Activated CD4-positive, alpha-beta T cell treated with anti-CD3 and anti-CD28 coated beads for 36 hours (primary cell): ENCODE measurements at places on chromosomes 1 and 21. TPM values are rescaled to one million over a fixed set of nuclear protein-coding genes. Genes with fewer than 3 reads are reported as not detected.

The FBLIM1 gene
- total RNA-seq, result not detected

The ITGB2 gene
- total RNA-seq, result 250 TPM

The TRIM46 gene
- 6.9 TPM for total RNA-seq

The AMY1B gene
- not detected for total RNA-seq

The HSF2BP gene
- 1.6 TPM for total RNA-seq

The NFIA gene
- total RNA-seq, result 3.0 TPM

The CSF3R gene
- 0.41 TPM for total RNA-seq

The ZNF648 gene
- total RNA-seq, result not detected

The VANGL1 gene
- 3.4 TPM for total RNA-seq

The SLC1A7 gene
- not detected for total RNA-seq

The OVAAL gene
- not detected for total RNA-seq

The IQCC gene
- 5.0 TPM for total RNA-seq

The TMEM82 gene
- total RNA-seq, result not detected

The SERPINC1 gene
- total RNA-seq, result 0.25 TPM

The CD101 gene
- total RNA-seq, result 0.60 TPM

The ATP6V1G3 gene
- total RNA-seq, result not detected

The CLDN14 gene
- total RNA-seq, result not detected

The TSPAN1 gene
- total RNA-seq, result not detected

The AGBL4 gene
- total RNA-seq, result not detected

The SYDE2 gene
- 3.3 TPM for total RNA-seq

The ST6GALNAC5 gene
- not detected for total RNA-seq
